Left lung (tissue), 14 donors: ENCODE measurements at places on chromosomes 4 and X. TPM values are rescaled to one million over a fixed set of nuclear protein-coding genes. Genes with fewer than 3 reads are reported as not detected.

DNA sequence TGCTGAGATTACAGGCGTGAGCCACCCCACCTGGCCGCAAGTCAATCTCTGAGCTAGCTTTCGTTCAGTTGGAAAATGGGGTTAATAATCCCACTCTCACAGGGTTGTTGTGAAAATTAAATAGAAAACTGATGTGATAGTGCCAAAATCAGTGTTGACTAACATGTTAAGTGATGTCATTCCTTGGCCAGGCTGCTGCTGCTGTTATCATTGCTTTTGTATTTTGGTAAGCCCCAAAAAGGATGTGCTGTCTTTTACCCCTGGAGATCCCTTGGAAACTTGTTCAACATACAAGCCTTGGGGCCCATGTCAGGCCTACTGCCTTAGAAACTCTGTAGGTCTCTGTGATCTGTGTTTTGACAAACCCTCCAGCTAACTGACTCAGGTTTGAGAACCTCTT, 106.3 kb downstream of the AFF1 start:
- H3K36me3 ChIP-seq = no peaks in the 10 kb centered on the region
- H3K4me1 ChIP-seq = peaks cover 40% of the 10 kb centered on the region
- no peaks in the 10 kb centered on the region for H3K27me3 ChIP-seq
- H3K4me3 ChIP-seq = no peak overlapping the region
- no peak for DNase-seq

DNA sequence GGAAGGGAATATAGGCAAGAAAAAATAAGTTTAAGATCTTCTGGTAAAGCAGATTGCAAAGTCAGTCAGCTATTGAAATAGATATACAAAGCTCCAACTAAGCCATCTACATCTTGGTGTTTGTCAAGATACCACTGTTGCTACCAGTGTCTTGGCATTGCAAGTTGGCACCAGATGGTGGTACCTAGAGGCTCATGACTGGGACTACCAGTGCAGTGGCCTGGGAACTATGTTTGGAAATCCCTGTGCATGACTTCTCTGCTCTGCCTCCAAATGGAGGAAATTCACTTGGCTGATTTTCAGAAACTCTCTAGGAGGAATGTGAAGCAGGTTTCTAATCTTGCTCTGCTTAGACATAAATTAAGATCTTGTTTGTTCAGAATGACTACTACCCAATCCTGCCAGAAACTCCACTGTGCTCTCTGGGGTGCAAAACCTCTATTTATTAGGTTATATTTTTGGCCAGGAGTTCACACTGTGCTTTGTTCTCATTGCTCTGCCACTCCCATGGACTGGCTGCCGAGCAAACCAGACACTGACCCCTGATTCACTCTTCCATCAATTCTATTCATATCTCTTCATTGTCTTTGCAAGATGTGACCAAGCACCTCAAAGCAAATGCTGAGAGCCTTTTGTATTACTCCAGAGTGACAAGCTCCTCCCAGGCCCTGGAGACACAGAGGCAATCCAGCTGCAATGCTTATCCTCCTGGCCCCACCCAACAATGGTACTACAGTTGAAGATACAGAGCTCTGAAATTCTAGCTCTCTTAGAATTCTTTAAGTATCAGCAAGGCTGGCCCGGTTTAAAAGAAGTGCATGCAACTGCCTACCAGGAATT, 272.3 kb upstream of the FGF16 start:
- H3K4me3 ChIP-seq = no peak overlapping the region
- no peak for DNase-seq
- H3K27me3 ChIP-seq = no peaks in the 10 kb centered on the region
- no peak overlapping the region for H3K27ac ChIP-seq
- H3K4me1 ChIP-seq = no peaks in the 10 kb centered on the region

GRCh38 chr4:16026160-16026761, 57.6 kb downstream of the PROM1 start:
- H3K27ac ChIP-seq = no peak overlapping the region
- peaks cover 6% of the 10 kb centered on the region for H3K4me1 ChIP-seq
- no peaks in the 10 kb centered on the region for H3K27me3 ChIP-seq
- H3K36me3 ChIP-seq = no peaks in the 10 kb centered on the region
- no peak for DNase-seq

DNA sequence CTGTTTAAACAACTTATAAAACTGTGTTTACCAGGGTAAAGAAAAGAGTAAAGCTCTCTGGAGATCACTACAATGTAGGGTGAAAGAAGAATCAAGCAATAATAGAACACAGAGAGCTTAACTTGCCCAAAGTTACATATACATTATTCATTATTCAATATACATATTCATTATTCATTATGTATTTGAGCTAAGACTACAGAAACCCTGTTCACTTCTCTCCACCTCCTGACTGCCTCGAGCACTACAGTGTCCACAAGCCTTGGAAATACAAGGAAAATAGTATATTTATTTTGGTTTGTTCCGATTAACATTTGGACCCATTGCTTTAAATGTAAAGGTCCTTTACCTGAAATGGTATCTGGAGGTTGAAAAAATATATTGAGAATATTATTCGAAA, 35.9 kb upstream of the ELF2 start:
- H3K27ac ChIP-seq = no peak overlapping the region
- H3K4me3 ChIP-seq = no peak overlapping the region
- H3K4me1 ChIP-seq = no peaks in the 10 kb centered on the region
- no peak for DNase-seq
- H3K27me3 ChIP-seq = no peaks in the 10 kb centered on the region

- DNase-seq = no peak
- H3K4me3 ChIP-seq = no peak overlapping the region
- no peak overlapping the region for H3K27ac ChIP-seq
- no peaks in the 10 kb centered on the region for H3K27me3 ChIP-seq
Observed at GRCh38 chr4:105389167-105389566, 84.7 kb downstream of the PPA2 start.

DNA sequence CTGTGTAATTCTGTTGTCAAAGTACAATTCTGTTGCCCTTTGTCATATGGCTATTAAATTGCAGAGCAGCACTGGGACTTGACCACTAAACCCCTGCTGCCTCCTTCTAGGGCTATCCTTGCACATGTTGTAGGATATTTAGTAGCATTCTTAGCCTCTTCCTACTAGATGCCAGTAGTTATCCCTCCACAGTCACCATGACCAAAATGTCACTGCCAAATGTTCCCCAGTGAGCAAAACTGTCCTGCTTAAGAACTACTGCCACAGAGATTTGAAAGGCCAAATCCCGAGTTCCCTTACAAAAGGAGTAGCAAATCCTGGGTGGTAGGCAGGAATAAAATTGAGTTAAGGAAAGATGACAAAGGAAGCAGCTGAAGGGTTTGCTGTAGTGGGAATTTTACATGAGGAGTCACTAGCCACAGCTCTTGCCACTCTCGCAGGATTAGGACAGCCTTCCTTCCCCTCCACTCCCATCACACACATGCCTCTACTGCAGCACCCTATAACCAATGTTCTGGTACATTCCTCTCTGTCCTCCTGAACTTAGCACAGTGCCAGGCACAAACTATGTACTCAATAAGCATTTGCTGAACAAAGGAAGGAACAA, 8.4 kb downstream of the APBB2 start:
- no peaks in the 10 kb centered on the region for H3K36me3 ChIP-seq
- H3K4me3 ChIP-seq = no peak overlapping the region
- DNase-seq = no peak
- peak overlapping the region; percentile 50 for H3K27ac ChIP-seq
- no peaks in the 10 kb centered on the region for H3K4me1 ChIP-seq
- H3K27me3 ChIP-seq = no peaks in the 10 kb centered on the region

Gene POF1B
- polyA plus RNA-seq = 0.27 TPM

- H3K4me1 ChIP-seq = no peaks in the 10 kb centered on the region
- no peak for DNase-seq
- no peaks in the 10 kb centered on the region for H3K27me3 ChIP-seq
- H3K36me3 ChIP-seq = no peaks in the 10 kb centered on the region
- H3K27ac ChIP-seq = no peak overlapping the region
- H3K4me3 ChIP-seq = no peak overlapping the region
Observed at GRCh38 chr4:132866616-132867015, 282.5 kb upstream of the PCDH10 start.
